GM12892 (cell line): ENCODE measurements at places on chromosomes 16 and 17.

DNA sequence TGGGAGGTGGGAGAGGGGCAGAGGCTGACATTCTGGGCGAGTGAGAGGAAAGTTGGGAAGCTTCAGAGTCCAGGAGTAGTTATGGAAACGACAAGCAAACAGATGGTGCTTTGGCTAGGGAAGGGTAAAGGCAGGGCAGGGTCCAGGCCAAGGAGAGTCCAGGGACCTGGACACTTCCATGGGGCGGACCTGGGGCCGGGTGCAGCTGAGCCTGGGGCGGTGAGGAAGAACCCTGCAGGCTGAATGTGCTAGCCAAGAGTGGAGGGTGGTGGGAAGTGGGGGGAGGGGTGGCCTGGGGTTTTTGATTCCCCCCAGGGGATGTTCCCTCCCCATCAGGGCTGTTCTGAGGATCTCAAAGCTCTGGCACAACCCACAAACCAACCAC lies 2.6 kb downstream of the PPP1R9B start:
- DNase-seq: no peak

DNA sequence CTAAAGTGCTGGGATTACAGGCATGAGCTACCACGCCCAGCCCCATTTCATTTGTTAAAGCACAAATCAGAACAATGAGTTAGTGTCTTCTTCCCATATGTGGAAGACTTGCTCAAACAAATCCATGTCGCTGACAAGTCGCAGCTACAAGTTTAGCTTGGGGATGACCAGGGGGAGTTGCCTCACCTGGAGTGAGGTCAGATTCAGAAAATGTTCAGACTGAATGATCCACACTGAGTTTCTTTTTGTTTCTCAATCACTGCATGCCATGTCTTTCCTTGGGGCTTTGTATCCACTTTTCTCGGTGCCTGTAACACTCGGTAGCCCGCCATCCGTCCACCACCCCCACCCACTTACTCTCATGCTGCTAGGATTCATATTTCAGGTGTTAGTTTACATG lies 437.3 kb upstream of the DYNLRB2 start:
- no peak for DNase-seq

DNA sequence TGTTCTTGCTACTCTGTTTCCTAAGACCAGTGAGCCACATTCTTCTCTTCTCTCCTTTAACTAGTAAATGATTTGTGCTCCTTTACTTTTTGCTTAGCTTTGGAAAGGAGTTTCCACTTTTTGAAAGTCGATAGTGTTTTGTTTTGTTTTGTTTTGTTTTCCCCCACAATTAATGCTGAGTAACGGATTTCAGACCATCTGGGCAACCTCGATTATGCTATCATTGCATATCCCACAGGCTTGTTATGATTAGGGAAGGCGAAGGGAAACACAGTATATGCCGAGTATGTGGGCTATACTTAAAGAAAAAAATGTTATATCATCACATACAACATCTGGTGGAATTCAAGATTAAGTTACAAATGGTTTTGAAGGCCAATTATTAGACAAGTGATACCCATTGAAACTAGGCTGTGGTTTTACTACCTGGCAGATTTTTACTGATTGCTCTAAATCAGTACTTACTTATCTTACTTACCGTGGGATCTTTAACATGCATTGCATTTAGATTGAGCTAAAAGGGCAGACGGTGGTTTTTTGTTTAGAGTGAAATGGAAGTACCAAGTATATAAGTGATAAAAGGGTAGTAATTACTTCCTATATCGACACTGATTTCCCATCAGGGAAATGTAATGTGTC lies 361.3 kb upstream of the SOX9 start:
- no peak for DNase-seq

- DNase-seq: no peak
Measured at GRCh38 chr17:30224419-30224960, 11.0 kb downstream of the SLC6A4 start.

DNA sequence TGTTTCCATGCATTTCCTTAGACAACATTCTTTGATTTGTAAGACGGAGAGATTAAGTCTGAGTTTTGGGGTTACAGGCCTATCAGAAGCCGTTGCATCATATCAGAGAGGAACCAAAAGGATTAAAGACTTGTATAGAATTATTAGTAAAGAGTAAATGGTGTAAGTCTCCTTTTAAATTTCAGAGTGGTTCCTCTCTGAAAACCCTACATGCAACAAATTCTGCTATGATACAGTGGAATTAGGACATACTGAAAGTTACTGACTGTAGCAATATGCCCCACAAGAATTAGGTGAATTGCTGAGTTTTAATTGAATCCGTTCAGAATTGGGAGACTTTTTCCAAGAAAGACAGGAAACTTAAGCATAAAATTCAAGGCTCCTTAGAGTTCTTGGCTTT lies 221.6 kb downstream of the FTO start:
- DNase-seq: no peak

DNA sequence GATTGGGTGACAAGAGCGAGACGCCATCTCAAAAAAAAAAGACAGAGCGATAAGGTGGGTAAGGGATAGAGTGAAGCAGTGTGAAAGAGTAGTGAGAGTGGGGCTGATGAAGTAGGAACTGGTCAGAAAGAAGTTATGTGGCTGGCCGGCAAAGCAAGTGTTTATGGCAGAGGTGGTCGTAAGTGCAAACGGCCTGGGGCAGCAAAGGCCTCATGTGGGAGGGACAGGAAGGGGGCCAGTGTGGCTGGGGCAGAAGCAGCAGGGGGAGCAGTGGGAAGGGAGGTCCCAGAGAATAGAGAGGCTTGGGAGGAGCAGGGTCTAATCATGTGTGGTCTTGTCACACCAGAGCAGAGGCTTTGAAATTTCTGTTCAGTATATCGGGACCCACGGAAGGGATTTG lies 186.2 kb downstream of the HS3ST3B1 start:
- DNase-seq: no peak

DNA sequence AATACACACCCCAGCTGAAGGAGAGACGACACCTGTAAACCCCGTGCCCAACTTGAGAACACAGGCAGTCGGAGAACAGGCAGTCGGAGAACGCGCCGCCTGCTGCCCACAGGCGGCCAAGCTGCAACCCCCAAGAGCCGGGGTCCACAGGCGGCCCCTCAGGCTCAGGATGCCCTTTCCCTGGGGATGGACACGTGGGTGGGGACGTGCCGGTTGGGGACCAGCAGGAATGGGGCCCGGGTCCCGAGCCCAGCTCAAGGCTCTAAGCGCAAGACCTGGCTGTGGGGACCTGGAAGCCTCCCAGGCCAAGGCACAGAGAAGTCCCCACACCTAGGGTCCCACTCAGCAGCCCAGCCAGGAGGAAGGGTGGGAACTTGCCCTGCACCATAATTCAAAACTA lies 79.5 kb upstream of the GNG13 start:
- DNase-seq: no peak

DNA sequence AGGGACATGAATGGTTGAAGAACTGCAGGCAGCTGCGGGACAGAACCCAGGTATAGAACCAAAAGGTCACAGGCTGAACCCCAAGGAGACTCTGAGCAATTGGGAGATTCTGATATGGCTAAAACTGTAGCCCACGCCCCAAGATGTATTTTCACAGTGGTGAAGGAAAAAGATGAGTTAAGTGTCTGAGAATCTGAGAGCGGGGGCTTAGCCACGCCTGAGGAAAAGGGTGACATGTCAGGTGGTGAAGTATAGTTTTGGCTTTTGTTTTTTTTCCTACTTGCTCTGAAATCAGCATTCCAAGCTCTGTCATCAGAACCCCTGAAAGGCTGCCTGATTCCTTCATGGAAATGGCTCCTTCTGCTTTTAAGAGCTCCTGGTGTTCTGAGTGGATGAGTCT lies 73.3 kb downstream of the AKAP1 start:
- no peak for DNase-seq

GRCh38 chr16:2528161-2529060 lies 2.8 kb downstream of the CEMP1 start:
- DNase-seq: no peak

GRCh38 chr16:90004577-90004976 lies 14.7 kb downstream of the DBNDD1 start:
- no peak for DNase-seq

GRCh38 chr17:46889992-46890564 lies 32.9 kb upstream of the GOSR2 start:
- no peak for DNase-seq

GRCh38 chr17:56810343-56810742 lies 23.4 kb downstream of the C17orf67 start:
- DNase-seq: no peak

GRCh38 chr17:29948448-29949215 lies 7.2 kb downstream of the EFCAB5 start:
- no peak for DNase-seq

GRCh38 chr17:45646288-45646988 lies 137.7 kb upstream of the CRHR1 start:
- DNase-seq: no peak

DNA sequence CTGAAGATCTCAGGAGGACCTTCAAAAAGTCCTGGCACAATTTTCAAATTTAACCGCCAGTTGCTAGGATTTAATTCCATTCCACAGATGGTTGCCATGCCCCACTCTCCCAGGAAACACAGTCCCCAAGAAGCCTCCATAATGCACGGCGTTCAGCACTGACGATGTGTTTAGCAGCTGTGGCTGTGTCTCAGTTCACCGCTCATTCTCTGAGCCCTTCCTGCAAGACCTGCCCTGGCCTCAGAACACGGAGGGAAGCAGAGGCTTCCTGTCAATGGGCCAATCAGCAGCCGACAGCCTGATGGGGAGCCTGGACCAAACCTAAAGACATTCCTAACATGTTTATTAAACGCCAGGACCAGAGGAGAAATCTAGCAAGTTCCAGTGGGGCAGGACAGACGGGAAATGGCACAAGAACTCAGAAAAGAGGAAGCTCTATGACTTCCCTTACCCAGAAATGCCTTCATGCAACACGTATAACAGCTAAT lies 4.9 kb downstream of the MYLK3 start:
- DNase-seq: no peak

- no peak for DNase-seq
Measured at GRCh38 chr17:59377410-59377809, 46.0 kb downstream of the YPEL2 start.

DNA sequence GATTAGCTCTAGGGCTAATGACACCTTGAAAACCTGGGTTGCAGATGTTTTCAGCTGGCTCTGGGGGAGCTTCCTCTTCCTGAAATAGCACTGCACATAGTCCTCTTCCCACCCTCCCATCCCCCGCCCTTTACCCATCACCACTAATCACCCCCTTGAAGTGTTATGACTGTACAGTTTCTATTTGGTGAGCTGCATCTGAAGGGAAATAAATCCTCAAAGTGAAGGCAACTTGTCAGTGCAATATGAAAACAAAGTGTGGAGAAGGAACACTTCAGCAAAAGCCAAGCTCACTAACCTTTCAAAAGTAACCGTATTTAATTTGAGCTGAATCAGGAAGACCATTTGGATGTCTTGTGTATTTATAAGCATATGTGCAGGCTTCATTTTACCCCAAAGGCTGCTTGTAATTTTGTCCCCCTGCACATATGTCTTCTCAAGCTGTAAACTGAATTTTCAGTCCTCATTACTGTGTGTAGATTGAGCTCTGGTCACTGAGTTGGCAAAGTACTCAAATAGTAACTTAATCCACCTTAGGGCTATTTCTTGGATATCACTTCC lies 44.1 kb upstream of the CA10 start:
- no peak for DNase-seq

DNA sequence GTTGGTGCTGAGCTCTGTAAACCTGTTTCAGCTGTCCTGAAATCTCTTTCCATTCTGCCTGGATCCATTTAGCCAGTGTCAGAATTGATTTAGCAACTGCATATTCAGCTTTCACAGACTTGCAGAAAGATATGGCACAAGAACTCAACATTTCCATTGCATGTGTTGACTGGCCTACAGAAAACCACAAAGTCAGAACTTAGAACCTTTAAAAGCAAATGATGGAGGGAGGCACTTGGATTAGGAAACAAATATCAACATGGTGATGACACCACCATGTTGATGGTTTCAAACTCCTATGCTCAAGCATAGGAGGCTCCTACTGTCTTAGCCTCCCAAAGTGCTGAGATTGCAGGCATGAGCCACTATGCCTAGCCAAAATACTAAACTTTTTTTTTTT lies 52.3 kb upstream of the ARL6IP1 start:
- no peak for DNase-seq

GRCh38 chr16:35639233-35640205 lies 2180.1 kb downstream of the TP53TG3F start:
- DNase-seq: no peak

DNA sequence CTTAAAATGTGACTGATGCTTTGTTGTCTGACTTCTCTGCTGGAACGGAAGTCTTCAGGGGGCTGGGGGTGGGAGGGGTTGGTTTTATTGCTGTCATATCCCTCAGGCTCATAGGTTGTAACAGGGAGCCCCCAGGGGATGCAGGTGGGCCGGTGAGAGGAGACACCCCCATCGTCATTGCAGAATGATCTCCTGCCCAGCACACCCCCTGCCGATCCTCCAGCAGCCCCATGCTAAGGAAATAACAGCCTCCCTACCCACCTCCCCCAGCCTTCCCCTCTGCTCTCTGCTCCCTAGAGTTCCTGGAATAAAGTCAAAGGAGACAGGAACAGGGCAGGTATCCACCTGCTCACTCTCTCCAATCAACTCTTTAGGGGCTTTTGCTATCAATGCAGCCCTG lies 270.1 kb upstream of the TNRC6C start:
- DNase-seq: no peak

DNA sequence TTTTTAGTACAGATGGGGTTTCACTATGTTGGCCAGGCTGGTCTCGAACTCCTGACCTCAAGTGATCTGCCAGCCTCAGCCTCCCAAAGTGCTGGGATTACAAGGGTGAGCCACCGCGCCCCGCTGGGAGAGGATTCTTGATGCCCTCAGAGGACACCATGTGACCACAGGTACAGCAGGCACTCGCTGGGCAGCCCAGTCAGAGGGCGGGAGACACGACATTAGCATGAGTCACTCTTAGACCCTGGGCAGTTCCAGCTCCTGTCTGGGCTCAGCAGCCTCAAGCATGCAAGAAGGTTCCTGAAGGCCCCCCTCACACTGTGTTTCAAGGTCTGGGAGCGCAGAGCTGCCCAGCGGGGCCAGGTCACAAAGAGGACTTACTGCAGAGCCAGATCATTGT lies 11.9 kb downstream of the STAC2 start:
- no peak for DNase-seq

DNA sequence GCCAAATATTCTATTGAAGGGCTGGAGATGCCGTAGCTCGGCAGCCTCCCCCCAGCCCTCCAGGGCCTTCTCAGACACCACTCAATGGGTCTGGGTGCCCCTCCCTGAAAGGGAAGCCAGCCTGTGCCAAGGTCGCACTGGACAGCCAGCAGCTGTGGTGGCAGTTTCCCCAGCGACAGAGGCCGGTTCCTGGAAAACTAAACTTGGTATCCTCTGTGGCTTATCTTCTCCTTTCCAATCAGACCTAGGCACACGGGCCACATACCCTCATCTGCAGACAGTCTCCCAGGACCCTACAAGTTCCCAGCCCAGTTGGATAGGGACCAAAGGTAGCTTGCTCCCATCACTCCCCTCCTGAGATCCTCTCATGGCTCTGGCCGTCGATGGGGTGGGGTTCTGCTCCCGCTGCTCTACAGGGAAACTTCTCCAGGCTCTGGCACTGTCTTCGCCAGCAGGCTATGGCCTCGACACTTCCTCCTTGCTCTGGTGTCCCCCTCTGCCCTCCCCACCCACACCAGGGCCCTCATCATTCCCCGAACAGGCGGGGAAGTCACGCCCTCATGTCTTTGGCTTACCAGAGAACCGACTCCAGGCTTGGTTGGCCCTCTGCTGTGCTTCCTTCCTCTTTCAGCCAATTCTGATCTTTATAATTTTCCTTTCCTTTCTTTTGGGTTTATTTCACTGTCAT lies 18.3 kb upstream of the IL21R start:
- DNase-seq: no peak
